ENCODE measurements at places on chromosomes 13 and 19.
A peak's percentile ranks its signal among the peaks of the same experiment; 100 is the strongest.

DNA sequence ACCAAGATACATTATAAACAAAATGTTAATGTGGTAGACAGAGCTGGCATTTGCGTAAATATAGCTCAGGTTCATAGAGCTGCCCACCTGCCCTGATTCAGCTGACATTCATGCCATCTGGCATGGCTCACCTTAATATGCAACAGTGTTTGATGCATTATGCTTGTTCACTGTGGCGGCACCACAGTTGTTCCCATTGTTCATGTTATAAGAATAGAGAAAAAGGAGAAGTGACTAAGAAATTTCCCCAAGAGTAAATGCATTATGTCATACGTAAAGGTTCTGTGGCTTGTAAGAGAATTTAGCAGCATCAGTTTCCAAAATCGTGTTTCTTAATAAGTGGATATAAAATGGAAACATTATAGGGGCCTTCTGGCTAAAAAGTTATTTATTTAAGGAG, 4.5 kb downstream of the CCNA1 start:
- no peak for DNase-seq

DNA sequence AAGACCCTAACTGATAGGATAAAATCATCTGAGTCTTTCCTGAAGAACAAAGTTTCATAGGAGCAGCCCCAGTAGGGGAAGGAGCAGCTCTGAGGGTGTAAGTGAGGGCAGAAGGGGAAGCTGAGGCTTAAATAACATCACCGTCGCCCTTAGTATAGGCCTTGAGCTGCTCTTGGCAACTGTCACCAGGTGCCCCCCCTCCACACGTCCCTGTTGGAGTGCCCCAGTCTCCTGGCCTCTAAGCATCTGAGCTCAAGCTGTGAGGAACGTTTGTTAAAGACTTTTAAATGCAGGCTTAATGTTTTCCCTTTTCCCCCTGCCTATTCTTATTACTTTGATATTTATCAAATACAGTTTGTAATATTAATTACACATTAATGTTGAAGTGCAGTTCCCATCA, 170.6 kb downstream of the ZIC5 start:
- peak; percentile 47 for DNase-seq

GRCh38 chr19:1250437-1251260, 2.3 kb downstream of the MIDN start:
- DNase-seq, result peak; percentile 91

GRCh38 chr19:46885411-46885810, 24.6 kb downstream of the ARHGAP35 start:
- no peak for DNase-seq

- DNase-seq, result no peak
Measured at GRCh38 chr19:42111384-42111783, 20.9 kb downstream of the POU2F2 start.

DNA sequence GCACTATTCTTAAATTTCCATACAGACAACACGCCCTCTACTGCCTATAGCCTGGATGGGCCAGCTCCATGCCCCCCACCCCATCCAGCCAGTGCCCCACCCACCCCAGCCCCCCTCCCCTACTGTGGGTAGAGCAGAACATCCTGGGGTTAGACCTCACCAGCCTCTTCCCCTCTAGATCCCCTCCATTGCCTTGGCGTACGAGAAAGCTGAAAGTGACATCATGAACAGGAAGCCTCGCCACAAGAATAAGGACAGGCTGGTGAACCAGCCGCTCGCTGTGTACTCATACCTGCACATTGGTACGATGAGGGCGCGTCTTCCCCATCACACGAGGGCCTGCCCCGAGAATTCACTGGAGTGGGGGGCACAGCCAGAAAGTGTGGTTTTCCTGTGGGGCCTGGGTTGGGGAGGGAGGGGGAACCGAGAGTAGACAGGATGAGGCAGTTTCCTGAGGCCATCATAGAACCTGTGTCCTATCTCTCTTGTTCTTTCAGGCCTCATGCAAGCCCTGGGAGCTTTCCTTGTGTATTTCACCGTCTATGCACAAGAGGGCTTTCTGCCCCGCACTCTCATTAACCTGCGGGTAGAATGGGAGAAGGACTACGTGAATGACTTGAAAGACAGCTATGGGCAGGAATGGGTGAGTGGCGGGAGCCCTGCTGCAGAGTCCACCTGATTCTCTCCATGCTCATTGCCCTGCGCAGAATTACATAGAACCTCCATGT, 29.1 kb downstream of the ATP12A start:
- DNase-seq, result no peak

DNA sequence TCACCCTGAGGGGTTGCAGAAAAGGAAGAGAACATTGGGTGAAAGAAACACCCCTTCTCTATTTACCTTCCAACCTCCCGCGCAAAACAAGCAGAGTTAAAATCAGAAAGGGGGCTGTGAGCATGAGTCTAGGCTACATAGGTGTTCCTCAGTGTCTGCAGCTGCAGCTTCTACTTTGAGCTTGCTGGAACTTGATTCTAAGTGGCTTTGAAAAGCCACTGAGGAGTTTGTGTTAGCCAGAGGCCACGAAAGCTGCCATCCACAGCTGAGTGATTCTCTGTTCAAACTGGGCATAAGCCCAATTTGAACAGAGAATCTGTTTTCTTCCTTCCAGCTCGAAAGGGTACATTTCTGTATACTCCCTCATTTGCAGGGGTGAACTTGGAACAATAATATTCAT, 343.9 kb downstream of the PCDH9 start:
- no peak for DNase-seq

DNA sequence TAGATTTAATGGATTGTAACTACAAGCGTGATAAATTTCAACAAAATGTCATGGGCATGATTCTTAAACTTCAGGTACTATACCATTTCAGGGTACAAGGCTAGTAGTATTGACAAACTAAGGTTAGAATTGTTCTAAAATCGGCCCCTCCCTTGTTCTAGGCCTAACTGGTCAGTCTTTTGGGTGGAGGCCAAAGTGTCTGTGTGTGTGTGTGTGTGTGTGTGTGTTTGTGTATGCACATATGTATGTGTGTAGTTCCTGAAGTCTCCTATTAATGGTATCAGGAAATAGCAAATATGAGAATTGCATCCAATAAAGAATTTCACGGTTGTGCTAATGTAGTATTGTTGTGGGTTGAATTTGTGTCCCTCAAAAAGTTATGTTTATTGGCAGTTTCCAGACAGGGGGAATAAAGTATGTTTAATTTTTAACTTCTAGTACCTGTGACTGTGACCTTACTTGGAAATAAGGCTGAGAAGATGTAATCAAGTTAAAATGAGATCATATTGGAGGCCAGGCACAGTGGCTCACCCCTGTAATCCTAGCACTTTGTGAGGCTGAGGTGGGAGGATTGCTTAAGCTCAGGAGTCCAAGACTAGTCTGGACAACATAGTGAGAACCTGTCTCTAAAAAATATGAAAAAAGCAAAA, 119.2 kb downstream of the KLF5 start:
- no peak for DNase-seq

DNA sequence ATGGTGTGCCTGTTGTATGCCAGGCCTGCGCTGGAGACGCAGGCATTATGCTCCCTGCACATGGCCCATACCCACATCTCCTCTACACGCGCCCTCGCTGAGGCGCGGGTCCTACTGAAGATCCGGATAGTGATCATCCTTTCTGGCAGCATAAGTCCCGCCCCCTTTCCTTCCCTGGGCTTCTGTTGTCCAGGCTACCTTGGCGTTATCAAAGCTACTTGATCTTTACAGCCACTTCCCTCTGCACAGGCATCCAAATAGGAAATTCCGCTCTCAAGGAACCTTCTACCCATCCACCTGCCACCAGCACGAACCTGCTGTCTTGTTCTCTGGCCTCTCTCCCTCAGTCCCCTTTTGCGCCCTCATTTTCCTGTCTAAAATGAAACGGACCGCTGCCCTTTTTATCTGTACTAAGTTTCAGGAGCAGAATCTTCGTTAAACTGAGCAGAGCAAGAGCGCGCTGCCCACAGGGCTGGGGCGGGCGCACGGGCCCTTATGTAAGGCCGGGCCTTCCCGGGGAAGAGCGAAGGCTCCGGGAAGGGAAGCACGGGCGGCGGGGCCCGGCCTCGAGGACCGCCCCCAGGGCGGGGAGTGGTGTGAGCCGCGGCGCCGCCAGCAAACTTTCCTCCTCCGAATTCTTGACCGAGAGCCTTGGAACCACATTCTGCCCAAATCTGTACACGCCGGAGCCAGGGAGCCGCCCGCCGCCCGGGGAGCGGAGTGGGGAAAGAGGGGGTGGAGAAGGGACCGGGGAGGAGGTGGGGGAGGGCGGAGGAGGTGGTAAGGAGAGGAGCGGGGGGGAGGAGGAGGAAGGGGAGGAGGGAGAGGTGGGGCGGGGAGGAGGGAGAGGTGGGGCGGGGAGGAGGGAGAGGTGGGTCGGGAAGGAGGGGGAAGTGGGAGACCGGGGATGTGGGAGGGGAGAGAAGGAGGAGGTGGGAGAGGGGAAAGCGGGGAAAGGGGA, 920 bp upstream of the UBE2L5 start:
- DNase-seq, result peak; percentile 94
